ENCODE measurements at places on chromosomes 16 and 17.

GRCh38 chr17:9098242-9098825 lies 77.0 kb downstream of the NTN1 start:
- DNase-seq = no peak

DNA sequence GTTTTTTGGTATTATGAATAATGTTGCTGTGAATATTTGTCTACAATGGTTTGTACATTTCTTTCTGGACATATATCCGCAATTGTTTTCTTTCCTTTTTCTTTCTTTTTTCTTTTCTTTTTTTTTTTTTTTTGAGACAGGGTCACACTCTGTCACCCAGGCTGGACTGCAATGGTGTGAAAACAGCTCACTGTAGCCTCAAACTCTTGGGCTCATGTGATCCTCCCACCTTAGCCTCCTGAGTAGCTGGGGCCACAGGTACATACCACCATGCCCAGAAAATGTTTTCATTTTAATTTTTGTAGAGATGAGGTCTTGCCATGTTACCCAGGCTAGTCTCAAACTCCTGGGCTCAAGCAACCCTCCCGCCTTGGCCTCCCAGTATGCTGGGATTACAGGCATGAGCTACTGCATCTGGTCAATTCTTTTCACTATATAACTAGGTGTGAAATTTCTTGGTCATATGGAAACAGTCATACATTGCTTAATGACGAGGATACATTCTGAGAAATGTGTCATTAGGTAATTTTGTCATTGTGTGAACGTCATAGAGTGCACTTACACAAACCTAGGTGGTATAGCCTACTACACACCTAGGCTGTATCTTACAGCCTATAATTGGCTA lies 15.2 kb downstream of the IL21R start:
- DNase-seq = no peak

DNA sequence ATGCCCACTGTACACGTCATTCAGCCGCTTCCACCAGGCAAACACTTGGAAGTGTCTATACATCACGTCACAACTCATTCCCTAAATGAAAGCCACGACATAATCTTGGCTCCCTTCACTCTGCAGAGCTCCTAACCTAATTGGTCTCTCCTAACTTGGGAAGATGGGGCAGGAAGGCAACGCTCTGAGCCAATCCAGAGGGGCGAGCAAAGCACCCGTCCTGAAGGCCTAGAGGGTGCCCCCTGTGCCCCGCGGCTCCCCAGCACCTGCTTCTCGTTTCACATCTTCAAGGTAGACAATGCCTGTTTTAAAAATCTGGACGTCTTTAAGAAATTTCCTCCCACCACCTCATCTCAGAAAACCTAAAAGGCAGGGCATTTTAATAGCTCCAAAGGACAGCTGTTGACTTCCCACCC lies 1.0 kb downstream of the CSNK2A2 start:
- DNase-seq = peak; percentile 4

DNA sequence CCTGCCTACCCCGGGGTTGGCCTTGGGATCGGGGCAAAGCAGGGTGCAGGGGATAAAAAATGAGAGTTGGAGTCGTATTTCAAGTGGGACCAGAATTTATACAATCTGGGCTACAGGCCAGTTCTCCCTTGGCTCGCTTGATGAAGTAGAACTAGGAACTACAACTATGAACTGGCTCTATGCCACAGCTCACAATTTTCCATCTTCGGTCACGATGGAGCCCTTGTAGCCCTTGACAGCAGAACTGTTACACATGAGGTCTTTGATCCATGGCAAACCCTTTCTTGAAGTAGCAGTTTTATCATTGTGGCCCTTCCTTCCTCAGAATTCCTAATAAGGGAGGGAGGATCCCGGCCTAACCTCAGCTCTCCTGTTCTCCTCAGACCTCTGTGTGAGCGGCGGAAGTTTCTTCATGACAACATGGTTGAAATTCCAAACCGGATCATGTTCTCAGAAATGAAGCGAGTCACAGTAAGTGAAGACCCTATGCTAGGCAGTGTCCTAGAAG lies 17.1 kb downstream of the LIG3 start:
- no peak for DNase-seq

DNA sequence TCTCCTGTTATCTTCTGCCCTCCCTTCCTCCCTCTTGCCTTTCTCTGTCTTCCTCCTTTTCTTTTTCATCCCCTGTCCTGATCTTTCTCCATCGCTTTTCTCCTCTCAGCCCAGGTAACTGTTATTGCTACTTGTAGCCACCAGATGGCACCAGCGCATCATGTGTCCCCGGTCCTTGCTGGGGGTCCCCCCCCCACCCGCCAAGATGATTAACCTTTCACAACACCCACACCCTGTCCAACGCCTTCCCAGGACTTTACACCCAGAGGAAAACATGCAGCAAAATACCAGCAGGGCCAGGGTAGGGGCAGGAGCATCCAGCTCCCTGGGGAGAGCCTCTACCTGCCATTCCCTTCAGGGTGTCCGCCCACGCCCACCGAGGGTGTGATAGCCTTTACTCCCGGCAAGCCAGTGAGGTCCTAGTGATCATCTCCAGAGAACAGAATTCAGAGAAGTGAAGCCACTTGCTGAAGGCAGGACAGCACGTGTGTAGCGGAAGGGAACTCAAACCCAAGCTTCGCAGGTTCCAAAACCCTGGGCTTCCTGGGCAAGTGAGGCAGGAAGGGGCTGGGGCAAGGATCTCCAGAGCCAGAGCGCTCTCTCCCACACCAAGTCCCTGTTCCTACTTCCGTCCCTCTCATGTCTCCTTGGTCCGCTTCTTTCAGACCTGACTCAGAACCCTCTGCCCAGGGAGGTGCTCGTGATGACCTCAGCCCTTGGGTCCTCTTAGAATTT lies 13.4 kb upstream of the TAC4 start:
- DNase-seq = peak; percentile 74

DNA sequence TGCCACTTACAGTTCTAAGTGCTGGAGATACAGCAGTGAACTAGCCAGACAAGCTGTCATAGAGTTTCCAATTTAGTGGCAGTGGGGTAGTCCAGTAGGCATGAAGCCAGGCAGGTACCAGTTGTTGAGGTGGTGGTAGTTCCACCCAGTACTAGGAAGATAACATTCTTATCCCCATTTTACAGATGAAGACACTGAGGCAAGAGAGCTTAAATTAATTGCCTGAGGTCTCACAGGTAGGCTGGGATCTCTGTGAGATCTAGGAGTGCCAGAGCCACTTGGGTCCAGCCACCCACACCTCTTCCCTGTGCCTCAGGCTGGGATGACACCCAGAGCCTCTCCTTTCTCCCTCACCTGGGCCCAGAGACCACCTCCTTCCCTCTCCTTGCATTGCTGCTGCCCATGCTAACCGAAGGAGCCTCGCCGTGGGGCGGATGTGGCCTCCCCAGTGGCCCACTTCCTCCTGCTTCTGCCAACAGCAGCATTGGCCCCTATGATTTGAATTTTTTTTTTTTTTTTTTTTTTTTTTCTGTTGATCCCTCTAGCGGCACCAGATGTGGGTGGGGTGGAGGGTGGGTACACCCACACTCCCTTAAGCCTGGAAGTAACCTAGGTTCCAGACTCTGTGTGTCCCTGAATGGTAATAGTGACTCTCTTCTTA lies 114.0 kb downstream of the PRKCB start:
- no peak for DNase-seq

DNA sequence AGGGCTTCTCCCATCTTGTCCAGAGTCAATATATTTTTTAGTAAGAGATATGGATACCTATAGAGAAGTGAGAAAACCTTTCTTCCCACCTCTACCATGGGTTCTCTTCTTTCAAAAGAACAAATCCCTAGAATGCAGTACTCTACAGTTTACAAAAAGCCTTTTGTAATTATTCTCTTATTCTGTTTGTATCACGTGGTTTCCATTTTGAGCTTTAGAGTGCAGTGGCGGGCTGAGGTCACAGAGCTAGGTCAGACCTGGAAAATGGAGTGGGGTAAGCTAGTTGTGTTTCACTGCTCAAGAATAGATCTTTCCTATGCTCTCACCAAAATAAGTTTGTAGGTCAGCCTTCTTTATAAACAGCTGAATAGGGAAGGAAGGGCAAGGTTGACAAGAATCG lies 85.3 kb upstream of the MAF start:
- DNase-seq = no peak

Data from HT-29 (cell line).